Stimulated activated CD4-positive, alpha-beta T cell treated with anti-CD3 and anti-CD28 coated beads, TNF-alpha, amount 100 ng/mL, for 4 hours (primary cell): ENCODE measurements at places on chromosomes 6 and 20.

DNA sequence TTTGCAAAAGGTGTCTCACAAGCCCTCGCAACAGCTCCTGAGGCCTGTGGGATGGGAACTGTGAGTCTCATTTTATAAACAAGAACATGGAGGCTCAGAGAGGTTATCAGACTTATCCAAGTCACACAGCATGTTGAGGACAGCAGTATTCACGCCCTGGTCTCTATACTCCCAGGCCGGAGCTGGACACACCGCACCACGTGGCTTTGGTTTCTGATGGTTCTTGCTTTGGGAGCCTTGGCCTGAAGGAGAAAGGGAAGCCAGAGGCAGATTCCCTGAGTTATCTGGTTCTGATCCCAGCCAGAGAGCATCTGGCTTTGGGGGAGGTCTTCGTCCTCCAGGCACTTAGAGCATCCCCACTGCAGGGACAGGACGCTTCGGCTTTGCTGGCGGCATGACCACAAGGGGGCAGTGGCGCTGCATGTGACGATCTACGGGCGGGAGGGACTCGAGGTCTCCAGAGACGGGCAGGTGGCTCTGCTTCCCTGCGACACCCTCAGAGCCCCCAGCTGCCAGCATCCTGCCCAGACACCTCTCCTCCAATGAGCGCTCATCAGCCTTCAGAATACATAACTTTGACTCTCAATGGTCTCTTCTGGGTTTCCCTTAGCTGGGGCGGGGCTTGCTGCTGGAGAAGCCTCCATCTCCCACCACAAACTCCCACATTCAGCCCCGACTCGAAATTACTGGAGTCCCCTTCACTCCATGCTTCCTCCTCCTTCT is 51.4 kb upstream of the SAYSD1 start:
- DNase-seq: peak; percentile 74

DNA sequence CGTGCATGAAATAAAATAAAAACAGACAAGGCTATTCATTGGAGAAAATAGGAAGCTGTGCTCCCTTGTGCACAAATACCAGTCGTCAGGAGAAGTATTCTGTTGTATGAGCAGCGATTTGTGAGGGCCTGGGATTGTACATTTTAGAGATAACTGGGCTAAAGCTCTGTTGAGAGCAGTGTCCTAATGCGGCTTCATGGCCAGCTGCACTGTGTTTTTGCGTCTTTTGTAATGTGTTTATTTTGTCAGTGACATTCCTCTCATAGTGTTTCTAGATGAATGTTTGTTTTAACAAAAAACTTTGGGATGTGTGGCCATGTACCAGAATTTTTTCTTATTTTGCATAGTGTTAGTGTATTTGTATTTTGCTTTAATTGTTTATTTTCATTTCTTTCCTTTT is 14.8 kb downstream of the ERMARD start:
- DNase-seq: no peak

DNA sequence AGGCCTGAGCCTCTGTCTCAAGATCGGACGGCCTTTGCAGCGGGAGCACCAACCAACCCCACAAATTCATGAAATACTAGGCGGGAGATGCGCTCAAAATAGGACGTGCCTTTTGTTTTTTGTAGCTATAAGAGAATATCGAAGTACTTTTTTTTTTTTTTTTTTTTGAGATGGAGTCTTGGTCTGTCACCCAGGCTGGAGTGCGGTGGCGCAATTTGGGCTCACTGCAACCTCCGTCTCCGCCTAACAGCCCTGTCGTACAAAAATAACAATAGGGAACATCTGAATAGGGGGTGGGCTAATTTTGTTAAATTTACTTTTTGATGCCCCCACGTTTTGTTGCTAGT is 5.9 kb upstream of the TUBB2A start:
- no peak for DNase-seq

- DNase-seq: no peak
Measured at GRCh38 chr6:14674867-14675648, 557.5 kb downstream of the CD83 start.

- no peak for DNase-seq
Measured at GRCh38 chr6:47277702-47278101, 32.0 kb downstream of the TNFRSF21 start.

DNA sequence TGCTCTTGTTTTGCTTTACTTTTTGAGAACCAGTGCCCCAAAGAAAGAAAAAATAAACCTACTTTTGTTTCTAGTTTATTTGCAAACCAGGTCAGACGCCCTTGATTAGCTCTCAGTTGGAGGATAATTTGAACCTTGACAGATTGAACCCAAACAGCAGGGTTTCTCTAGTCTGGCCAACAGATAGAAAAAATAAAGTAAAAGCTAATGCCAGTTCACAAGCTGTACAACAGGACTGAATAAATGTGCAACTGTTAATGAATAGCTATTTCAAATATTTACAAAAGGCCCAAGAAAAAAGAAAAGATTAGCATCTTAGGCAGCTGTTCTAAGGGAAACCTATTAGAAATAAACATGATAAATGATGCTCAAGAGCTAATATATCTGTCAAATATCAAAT is 331.8 kb downstream of the CDKAL1 start:
- no peak for DNase-seq

- no peak for DNase-seq
Measured at GRCh38 chr6:167995302-167995701, 2.2 kb upstream of the KIF25 start.

DNA sequence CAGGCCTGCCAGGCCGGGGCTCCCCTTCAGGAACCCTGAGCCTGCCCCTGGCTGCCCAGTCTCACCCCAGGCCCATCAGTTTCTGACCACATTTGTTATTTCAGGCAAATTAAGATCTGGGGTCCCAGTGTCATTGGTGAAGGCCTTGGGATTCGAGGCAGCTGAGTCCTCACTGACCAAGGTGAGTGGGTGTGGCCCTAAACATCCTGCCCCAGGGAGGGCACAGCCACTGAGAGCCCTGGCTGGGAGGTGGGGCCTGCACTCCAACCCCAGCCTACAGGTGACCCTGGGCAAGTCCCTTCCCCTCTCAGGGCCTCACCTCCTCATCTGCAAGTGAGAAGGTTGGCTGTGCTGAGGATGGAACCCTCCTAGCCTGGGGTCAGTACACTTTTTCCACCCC is 23.8 kb downstream of the BPIFB1 start:
- no peak for DNase-seq
